ENCODE measurements at places on chromosomes 12 and 14.

- DNase-seq, result peak; percentile 52
These were observed 1.9 kb downstream of the DUSP16 start for GRCh38 chr12:12560587-12561370.

GRCh38 chr12:54704202-54704601 lies 56.0 kb upstream of the DCD start:
- no peak for DNase-seq

- DNase-seq, result no peak
These were observed 4.0 kb downstream of the CHD4 start for GRCh38 chr12:6603095-6603567.

DNA sequence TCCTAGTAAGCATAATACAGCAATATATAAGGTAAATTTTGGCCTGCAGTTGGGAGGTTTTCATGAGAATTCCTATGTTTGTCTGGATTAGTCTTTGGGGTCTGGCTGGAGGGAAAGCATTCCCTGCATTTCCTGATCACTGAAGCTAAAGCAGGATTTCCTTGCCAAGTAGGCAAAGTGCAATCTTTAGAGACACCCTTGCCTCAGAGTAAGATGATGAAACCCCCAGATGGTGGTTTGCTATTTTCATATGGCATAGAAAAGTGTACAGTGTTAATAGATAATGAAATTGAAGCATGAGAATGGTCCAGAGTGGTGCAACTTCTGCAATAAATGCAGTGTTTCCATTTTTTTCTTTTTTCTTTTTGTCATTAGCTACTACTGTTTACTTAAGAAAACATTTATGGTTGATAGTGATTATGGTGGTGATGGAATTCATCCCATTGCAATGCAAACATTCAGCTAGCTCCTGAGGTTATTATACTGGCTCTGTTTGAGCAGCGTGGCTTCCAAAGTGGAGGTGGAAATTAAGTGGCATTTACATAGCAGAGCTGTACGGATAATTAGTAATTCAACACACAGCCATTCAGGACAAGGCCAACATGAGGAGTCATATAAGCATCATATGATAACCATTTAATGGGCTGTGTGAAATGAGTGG lies 276.3 kb downstream of the DUSP6 start:
- DNase-seq, result no peak

DNA sequence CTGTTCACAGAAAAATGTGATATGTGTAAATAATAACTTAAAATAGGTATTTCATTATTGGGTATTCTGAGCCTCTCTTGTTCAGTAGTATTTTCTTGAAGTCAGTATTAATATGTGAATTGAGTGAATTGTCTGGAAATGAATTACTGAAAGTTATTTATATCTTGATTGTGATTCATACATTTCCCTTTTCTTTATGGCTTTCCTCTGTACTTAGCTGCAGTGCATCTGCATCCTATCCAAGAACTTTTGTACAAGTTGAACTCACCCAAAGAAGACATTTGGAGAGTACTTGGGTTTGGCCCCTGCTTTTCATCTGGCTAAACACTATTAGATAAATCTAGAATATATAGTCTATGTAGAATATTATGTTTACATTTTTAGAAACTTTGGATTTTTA lies 326.0 kb downstream of the RAD51B start:
- no peak for DNase-seq

Data from left colon (tissue), 2 donors.